ENCODE measurements at places on chromosomes 16 and 17. TPM values are rescaled to one million over a fixed set of nuclear protein-coding genes. Genes with fewer than 3 reads are reported as not detected.

GRCh38 chr16:85563515-85564276 lies 49.4 kb upstream of the GSE1 start:
- no peak for DNase-seq

- DNase-seq: no peak
Observed at GRCh38 chr16:20612551-20613480, 36.6 kb upstream of the ACSM2B start.

Gene IGFALS
- total RNA-seq: not detected

DNA sequence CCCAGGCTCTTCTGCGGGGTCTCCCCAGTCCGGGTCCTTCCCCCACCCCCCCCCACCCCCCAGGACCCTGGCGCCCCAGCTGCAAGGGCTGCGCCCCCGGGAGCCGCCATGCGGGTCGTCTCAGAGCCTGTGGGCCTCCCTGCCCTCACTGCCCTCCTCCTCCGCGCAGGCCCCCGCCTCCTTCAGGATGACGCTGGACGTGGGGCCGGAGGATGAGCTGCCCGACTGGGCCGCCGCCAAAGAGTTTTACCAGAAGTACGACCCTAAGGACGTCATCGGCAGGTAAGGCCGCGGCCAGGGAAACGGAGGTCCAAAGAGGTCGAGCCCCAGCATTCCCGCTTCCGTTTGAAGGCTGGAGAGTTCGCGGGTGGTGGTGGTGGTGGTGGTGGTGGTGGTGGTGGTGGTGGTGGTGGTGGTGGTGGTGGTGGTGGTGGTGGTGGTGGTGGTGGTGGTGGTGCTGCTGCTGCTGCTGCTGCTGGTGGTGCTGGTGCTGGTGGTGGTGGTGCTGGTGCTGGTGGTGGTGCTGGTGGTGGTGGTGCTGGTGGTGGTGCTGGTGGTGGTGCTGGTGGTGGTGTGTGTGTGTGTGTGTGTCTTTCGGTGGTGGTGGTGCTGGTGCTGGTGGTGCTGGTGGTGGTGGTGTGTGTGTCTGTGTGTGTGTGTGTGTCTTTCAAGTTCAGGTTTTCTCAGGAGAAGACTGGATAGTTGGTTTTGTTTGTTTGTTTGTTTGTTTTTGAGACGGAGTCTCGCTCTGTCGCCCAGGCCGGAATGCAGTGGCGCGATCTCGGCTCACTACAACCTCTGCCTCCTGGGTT lies 615 bp downstream of the PHKG2 start:
- peak; percentile 48 for DNase-seq

DNA sequence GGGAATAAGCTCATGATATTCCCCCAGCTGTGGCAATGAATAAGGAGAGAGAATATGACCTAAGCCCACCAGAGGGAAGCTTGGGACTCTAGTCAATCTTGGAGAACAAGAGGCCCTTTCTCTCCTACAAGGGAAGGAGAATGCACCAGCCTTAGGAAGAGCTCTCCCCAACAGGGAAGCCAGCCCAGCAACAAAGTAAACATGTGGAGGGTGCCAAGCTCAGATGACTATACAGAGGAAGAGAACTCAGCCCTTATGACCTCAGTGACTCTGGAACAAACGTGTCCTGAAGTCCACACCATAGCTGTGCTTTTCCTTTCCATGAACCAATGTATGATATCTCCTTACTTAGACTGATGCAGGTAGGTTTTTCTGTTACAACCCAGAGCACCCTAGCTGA lies 219.7 kb downstream of the GSG1L start:
- DNase-seq: no peak

GRCh38 chr17:72600934-72601333 lies 480.1 kb downstream of the SOX9 start:
- DNase-seq: no peak

GRCh38 chr17:21066394-21066793 lies 23.6 kb upstream of the USP22 start:
- DNase-seq: peak; percentile 63

DNA sequence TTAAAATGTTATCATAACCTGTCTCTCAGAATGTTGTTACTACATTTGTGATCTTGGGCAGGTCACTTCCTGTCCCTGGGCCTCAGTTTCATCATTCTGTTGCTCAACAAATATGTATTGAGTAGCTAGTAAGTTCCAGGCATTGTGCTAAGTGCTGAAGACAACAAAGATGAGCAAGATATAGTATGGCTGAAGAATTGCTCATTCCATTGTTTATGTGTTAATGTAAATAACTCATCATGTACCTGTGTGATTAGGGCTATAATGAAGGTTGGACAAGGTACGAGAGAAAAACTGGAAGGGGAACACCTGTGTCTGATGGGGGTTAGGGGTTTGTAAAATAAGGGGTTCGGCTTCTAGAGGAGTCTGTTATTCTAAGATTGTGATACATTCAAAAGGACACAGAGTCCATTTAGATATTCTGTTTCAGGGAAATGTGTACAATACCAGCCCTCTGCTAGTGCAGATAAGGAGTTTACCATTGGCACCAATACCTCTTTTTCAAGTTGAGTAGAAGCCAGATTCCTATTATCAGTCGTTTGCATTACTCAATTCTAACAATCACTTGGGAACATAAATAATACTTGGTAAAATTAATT lies 20.0 kb downstream of the TUBG1 start:
- no peak for DNase-seq

- no peak for DNase-seq
Observed at GRCh38 chr16:67105881-67106280, 3.9 kb upstream of the PHAF1 start.

Gene CLEC10A
- not detected for total RNA-seq

- DNase-seq: no peak
Observed at GRCh38 chr17:2406903-2407790, 6.3 kb upstream of the MNT start.

Gene SDK2
- 15.2 TPM for total RNA-seq

GRCh38 chr17:3770466-3770865 lies 30.5 kb downstream of the ITGAE start:
- no peak for DNase-seq

GRCh38 chr17:41848788-41849187 lies 11.2 kb downstream of the KLHL10 start:
- DNase-seq: no peak

DNA sequence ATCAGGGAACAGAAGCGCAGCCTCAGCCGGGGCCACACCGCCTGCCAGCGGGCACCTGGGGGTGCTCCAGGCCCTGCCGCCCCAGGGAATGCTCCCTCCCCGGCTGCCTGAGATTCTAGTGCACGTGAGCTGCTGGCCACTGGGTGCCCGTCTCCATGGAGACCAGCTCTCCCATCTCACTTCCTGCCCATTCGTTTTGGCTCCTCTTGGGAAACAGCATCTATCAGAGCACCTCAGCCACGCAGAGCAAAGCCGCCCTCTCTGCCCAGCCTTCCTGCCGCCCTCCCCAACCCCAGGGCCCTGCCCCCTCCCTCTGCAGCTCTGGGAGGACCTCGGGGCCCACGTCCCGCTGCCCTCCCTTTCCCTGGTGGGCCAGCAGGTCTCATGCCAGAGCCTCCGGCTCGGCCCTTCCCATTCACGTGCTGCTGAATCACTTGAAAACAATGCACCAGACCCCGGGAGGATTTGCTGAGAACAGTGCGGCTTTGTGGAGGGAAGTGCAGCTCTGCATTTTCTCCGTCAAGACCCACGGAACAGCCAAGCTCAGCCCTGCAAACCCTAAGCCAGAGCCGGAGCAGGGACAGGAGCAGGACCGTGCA lies 19.4 kb downstream of the CEP295NL start:
- peak; percentile 97 for DNase-seq

DNA sequence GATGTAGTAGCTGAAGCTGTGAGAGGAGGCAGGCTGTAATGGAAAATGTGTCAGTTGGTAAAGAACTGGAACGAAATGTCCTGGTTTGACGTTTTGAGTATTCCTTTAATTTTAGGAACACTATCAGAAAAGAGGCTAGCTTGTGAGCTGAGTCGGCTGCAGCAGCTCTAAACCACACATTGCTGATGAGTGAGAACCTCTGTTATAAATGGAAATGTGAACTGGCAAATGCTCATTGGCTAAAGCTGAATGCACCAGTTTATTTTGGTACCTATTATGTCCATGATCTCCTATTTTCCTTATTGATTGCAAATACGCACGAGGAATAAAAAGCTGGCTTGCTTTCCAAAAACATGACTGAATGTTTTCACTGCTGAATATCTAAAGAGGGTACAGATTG lies 11.0 kb upstream of the WIPI1 start:
- no peak for DNase-seq

DNA sequence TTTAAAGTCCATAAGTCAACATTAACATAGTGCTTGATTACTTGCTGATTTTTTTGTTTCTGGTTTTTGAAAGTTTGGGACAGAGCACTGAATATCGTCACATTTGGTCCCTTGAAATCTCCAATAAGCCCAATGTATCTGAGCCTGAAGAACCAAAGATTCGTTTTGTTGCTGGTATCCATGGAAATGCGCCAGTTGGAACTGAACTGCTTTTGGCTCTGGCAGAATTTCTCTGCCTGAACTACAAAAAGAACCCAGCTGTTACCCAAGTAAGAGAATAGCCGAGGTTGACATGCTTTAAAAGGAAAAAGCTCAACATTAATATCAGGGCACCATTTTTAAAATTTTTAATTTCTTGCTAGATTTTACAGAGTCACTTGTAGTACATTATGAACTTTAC lies 27.7 kb upstream of the GOSR1 start:
- no peak for DNase-seq

- no peak for DNase-seq
Observed at GRCh38 chr16:80366023-80366422, 174.8 kb upstream of the DYNLRB2 start.

DNA sequence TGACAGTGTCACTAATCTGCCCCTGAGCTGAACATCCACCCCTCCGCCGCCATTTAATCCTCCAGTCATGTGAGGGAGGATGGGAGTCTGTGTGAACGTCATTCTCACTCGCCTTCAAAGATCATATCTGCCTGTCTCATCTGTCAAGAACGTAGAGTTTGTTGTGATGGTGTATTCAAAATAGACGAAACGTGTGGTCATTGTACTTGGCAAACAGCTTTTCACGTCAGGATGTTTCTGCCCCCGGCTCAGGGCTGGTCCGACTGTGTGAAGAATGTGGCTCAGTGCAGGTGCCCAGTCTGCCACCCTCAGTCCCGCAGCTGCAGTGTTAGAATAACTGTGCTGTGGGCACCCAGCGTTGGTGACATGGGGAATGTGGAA lies 148.0 kb downstream of the KCNJ12 start:
- peak; percentile 56 for DNase-seq

- no peak for DNase-seq
Observed at GRCh38 chr16:84751947-84752346, 52.1 kb downstream of the USP10 start.

GRCh38 chr16:4886151-4886550 lies 38.9 kb downstream of the UBN1 start:
- no peak for DNase-seq

Gene TNRC6A
- 28.6 TPM for total RNA-seq

Gene IKZF3
- total RNA-seq: not detected

- peak; percentile 83 for DNase-seq
Observed at GRCh38 chr17:49565948-49566491, 9.7 kb upstream of the NXPH3 start.

Gene GGT6
- not detected for total RNA-seq

DNA sequence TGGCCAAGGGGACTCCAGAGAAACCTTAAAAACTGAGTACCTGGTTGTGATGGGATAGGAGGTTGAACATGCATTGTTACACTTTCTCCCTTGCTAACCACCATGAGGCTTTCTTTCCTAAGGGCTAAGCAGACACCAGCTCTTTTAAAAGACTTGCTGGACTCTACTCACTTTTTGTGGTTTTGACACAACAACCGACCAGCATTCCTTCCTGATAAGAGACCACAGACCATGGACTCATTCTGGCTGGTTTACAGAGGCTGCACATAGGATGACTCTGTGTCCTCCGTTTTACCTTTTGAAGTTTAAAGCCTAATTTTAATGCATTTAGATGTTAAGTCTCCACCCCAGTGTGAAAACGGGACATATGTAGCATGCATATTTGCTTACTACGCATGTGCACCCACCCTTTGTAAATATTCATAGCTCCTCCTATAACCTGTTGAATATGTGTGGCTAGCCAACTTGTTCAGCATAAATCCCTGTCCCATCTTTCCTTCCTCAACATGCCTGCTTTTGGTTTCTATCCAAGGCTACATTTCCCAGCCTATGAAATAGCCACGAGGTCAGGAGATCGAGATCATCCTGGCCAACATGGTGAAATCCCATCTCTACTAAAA lies 475.9 kb downstream of the GRIN2A start:
- DNase-seq: peak; percentile 1

DNA sequence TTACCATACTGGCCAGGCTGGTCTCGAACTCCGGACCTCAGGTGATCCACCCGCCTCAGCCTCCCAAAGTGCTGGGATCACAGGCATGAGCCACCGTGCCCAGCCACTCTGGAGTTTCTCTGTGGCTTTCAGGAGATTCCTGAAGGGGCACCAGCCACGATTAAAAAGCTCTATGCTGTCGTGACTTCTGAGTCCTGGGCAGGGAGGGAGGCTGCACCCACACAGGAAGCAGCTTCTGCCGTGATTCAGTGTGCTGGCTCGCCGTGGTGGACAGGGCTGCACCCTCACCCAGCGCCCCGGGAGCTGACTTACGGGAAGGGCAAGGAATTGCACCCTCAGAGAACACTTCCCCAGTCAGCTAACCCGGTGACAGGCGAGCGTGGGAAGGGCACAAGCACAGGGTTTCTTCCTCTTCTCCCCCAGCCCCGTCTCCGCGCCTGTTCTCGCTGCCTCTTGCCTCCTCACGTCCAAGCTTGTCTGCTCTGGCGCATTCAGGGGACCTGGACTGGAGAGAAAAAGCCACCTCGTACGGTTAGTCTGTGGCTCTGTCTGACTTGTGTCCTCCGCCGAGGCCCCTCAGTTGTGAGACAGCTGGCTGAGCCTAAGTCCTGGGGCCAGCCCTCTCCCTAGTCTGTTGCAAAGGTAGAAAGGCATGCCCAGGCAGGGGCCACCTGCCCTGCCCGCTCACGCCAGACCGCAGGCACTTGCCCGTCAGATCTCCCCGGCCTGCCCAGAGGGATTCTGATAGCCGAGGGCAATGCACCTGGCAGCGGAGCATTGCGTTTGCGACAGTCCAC lies 145.0 kb downstream of the SEC14L1 start:
- peak; percentile 69 for DNase-seq

DNA sequence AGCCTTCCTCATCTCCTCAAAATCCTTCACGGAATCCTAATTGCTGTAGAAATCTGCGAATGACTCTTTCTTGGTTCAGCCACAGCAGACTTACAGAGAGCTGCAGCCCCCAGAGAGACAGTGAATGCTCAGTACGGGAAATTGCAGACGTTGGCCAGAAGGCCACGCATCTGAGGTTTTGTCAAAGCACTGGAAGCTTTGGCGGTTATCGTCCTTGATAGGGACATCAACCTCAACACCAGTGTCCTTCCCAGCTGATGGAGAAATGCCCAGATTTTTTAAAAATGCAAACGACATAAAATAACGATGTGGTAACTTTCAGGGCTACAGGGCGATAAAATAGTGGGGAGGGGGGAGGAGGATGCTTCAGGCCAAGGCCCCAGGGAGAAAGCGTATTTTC lies 166.6 kb upstream of the CIBAR2 start:
- no peak for DNase-seq

Gene AMDHD2
- total RNA-seq: 14.8 TPM

DNA sequence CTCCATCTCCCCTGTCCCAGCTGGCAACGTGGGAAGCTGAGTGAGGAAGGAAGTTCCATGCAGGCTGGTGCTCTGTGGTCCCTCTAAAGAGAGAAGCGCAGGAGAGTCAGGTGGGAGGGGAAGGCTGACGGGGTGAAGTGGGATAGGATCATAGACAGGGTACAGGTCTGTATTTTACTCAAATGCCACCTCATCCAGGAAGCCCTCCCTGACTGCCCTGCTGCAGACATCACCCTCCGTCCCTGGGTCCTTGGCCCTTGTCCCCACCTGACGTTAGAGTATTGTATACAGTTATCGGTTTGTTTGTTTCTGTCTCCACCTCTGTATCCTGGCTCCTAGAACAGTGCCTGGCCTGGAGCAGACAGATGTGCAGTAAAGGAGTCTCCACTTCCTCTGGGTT lies 11.7 kb downstream of the CANT1 start:
- DNase-seq: no peak
